HepG2 (cell line): ENCODE measurements at places on chromosomes 4 and X. TPM values are rescaled to one million over a fixed set of nuclear protein-coding genes. Genes with fewer than 3 reads are reported as not detected.

MAGEC2 gene
- total RNA-seq: not detected in 2 replicates

GRCh38 chr4:78625073-78625472 is 73.5 kb downstream of the ANXA3 start:
- H3K27me3 ChIP-seq: no peaks in the 10 kb centered on the region
- H3K27ac ChIP-seq: no peak overlapping the region
- DNase-seq: no peak
- H3K36me3 ChIP-seq: no peaks in the 10 kb centered on the region
- H3K4me3 ChIP-seq: no peak overlapping the region
- H3K4me1 ChIP-seq: peaks cover 50% of the 10 kb centered on the region

DNA sequence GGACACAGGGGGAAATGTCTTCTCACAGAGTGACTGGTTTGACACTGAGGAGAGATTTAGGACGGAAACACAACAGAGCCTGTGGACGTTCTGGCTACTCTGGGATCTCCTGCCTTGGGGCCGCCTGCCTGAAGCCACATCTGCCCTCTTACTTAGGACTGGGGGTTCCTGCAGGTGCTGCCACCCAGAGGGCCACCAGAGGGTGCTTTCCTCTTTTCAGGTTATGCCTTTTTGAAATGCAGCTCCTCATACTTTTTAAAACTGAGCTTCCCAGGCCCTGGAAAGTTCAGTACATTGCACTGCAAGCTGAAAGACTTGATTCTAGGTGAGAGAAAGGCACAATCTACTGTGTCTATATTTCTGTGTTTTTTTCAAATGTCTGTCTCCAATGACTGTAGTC is 92.2 kb upstream of the PGRMC2 start:
- H3K4me1 ChIP-seq: no peaks in the 10 kb centered on the region
- no peaks in the 10 kb centered on the region for H3K36me3 ChIP-seq
- no peak overlapping the region for H3K4me3 ChIP-seq
- H3K27me3 ChIP-seq: no peaks in the 10 kb centered on the region; the same call in 1 of the 2 replicates
- DNase-seq: peak; percentile 12

DNA sequence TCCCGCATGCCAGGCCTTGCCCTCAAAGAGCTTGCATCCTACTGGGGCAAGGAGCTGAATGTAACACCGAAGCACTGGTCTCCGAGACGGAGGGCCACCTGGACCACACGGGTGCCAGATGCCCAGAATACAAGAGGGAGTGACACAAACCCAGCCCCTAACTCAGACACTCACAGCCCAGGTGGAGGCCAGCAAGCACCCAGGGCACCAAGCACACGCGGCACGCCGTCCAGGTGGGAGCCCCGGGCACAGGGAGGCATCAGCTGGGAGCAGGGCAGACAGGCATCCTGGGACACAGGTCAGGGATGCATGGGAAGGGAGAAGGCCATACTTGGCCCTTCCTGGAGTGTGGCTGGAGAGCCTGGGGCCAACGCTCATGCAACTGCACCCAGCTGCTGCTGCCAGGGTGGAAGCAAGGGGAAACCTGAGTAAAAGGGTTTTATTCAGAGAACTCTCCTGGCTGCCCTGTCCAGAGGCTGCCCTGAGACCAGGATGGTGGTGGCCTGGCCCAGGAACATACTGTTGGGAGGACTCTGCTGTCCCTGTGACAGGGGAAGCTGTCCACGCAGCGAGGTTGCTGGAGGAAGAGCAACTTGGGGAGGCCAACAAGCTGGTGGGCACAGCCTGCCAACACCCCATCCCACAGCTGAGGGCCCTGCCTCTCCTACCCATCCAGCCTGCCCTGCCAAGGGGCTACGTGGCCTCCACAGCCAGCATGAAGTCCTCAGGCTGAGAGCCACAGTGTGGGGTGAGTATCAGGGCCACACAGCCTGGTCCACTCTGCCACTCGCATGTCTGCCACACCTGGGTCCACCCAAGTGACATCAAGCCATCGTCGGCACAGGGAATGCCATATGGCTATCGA is 22.2 kb upstream of the PPP2R2C start:
- DNase-seq: no peak
- H3K4me1 ChIP-seq: no peaks in the 10 kb centered on the region
- H3K27ac ChIP-seq: no peak overlapping the region
